Keratinocyte (primary cell): ENCODE measurements at places on chromosomes 12 and 14.

GRCh38 chr12:67056329-67056728 is 212.8 kb upstream of the CAND1 start:
- DNase-seq: no peak

DNA sequence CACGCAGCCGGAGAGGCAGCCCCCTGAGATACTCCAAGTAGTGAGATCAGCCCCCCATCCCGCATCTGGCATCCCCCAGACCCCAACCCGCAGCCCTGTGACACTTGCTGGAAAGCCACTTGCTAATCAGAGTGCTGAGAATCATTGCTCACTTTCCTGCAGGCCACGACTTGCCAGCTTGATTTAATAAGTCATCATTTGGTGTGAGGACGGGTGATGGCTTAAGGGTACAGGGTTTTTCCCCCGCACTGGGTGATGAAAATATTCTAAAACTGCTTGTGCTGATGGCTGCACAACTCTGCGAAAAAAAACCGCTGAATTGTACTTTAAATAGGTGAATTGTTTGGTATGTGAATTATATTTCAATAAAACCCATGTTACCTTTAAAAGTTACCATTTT is 171.2 kb downstream of the FOXN3 start:
- DNase-seq: peak; percentile 21

- DNase-seq: no peak
Observed at GRCh38 chr14:26026384-26026783, 571.4 kb downstream of the NOVA1 start.

DNA sequence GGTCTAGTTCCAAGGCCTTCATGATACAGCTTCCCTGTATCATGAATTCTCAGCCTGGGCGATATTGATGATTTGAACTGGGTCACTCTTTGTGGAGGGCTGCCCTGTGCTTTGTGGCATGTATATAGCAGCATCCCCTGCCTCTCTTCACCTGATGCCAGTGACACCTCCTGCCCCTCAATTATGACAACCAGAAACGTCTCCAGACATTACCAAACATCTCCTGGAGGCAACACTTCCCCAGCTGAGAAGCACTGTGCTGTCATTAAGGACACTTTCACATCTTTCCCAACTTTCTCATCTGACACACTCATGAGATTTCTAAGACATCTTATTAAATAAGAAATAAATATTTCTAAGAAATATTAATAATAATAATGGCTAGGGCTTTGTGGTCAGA is 315.3 kb downstream of the BCL11B start:
- DNase-seq: no peak

DNA sequence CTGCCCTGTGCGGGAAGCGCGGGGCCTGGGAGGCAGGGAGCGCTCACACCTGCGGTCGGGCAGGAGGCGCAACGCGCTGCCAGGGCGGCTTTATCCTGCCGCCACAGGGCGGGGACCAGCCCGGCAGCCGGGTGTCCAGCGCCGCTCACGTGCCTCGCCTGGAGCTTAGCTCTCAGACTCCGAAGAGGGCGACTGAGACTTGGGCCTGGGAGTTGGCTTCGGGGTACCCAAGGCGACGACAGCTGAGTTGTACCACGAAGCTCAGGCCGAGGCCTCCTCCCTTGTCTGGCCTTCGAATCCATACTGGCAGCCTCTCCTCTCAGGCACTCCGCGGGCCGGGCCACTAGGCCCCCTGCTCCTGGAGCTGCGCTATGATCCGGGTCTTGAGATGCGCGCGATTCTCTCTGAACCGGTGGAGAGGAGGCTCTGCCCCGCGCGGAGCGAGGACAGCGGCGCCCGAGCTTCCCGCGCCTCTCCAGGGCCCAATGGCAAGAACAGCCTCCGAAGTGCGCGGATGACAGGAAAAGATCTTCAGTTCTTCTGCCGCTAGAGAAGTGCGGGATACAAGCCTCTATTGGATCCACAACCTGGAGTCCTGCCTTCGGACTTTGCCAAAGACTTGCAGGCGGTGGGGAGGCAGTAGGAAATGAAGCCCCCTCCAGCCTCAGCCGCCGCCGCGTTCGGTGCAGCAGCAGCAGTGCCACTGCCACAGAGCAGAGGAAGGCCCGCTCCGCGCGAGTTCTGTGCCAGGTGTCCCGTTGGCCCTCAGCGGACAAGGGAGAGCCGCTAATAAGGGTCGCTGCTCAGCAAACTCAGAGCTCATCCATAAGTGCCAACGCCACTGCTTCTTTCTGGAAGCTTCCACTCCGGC is 6.8 kb downstream of the SIX1 start:
- DNase-seq: no peak

GRCh38 chr14:98927986-98928385 is 344.0 kb downstream of the BCL11B start:
- no peak for DNase-seq

- DNase-seq: no peak
Observed at GRCh38 chr14:75917946-75918335, 63.9 kb downstream of the TGFB3 start.

GRCh38 chr12:54546511-54546910 is 2.9 kb upstream of the PDE1B start:
- no peak for DNase-seq
